HFFc6 (cell line): ENCODE measurements at places on chromosomes 5 and 9. TPM values are rescaled to one million over a fixed set of nuclear protein-coding genes. Genes with fewer than 3 reads are reported as not detected.

- H3K27me3 ChIP-seq: peaks cover 2% of the 10 kb centered on the region; the same call in 1 of the 2 replicates
- H3K4me3 ChIP-seq: peak overlapping the region; percentile 92; the same call in 1 of the 2 replicates
Measured at GRCh38 chr5:10351199-10351905, 2.1 kb upstream of the MARCHF6 start.

DNA sequence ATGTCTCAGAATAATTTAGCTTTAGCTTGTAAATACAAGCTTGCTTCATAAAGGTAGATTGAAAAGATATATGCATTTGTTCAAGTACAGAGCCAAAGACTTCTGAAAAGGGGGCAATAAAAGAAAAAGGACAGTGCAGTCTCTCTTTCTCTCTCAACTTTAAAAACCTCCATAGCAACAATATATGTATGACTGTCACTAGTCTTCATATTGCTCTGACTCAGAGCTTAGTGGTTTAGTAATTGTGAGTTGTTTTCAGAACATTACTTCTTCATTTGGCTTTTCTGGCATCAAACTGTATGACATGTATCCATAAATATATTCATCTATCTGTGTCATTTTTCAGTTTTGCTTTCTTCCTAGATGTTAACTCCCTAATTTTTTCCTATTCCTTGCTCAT lies 194.6 kb upstream of the KIF2A start:
- DNase-seq: no peak
- no peak overlapping the region for H3K4me3 ChIP-seq
- no peaks in the 10 kb centered on the region for H3K36me3 ChIP-seq
- peaks cover 3% of the 10 kb centered on the region for H3K27me3 ChIP-seq
- H3K4me1 ChIP-seq: no peaks in the 10 kb centered on the region
- H3K27ac ChIP-seq: no peak overlapping the region

- H3K27me3 ChIP-seq: peaks cover 7% of the 10 kb centered on the region
- DNase-seq: no peak
- H3K4me3 ChIP-seq: no peak overlapping the region
- no peak overlapping the region for H3K27ac ChIP-seq
- H3K4me1 ChIP-seq: no peaks in the 10 kb centered on the region
- no peaks in the 10 kb centered on the region for H3K36me3 ChIP-seq
Measured at GRCh38 chr5:109950634-109951033, 260.9 kb downstream of the MAN2A1 start.

CEP72 gene
- total RNA-seq: 3.5 to 4.5 TPM (median 3.9 TPM) in 3 replicates

GRCh38 chr9:135665795-135666189 lies 2.7 kb downstream of the LCN9 start:
- no peak for DNase-seq
- no peak overlapping the region for H3K27ac ChIP-seq
- H3K27me3 ChIP-seq: peaks cover 4% of the 10 kb centered on the region
- H3K4me3 ChIP-seq: no peak overlapping the region

GAS1 gene
- total RNA-seq: 5.0 to 7.8 TPM (median 7.6 TPM) in 3 replicates

CEL gene
- total RNA-seq: 0.39 to 0.60 TPM (median 0.41 TPM) in 3 replicates

- H3K4me3 ChIP-seq: no peak overlapping the region
- DNase-seq: no peak
- H3K27ac ChIP-seq: no peak overlapping the region
- peaks cover 1% of the 10 kb centered on the region; the same call in 1 of the 2 replicates for H3K27me3 ChIP-seq
- H3K36me3 ChIP-seq: no peaks in the 10 kb centered on the region
Measured at GRCh38 chr9:112581469-112582176, 95.0 kb downstream of the KIAA1958 start.

DNA sequence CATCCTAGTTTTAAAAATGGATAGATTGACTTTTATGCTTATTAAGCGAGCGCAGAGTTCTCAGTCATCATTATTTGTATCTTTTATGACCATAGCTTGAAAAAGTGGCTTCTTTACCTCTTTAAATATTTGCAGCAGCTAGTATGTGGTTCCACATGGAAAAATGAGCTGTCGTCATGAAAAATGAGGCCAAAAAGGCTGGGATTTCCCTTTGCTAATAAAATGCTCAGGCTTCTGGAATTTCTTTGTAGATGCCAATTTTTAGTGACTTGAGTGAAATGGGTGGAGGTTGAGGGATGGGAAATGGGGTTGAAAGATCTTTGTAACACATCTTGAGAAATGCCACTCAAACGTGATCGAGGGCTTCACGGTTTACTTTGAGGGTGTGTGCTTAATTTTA lies 35.2 kb downstream of the RAI14 start:
- H3K27ac ChIP-seq: peak overlapping the region; percentile 66
- DNase-seq: peak; percentile 36
- peaks cover 78% of the 10 kb centered on the region for H3K4me1 ChIP-seq
- H3K4me3 ChIP-seq: no peak overlapping the region

LCN2 gene
- not detected in 3 replicates for total RNA-seq

GRCh38 chr5:175285261-175285660 lies 158.7 kb downstream of the DRD1 start:
- H3K36me3 ChIP-seq: no peaks in the 10 kb centered on the region
- no peak overlapping the region for H3K4me3 ChIP-seq
- no peaks in the 10 kb centered on the region for H3K4me1 ChIP-seq
- no peak for DNase-seq
- no peak overlapping the region for H3K27ac ChIP-seq
- peaks cover 1% of the 10 kb centered on the region for H3K27me3 ChIP-seq

GRCh38 chr5:169435506-169436229 lies 134.7 kb upstream of the SLIT3 start:
- no peaks in the 10 kb centered on the region for H3K36me3 ChIP-seq
- H3K27me3 ChIP-seq: peaks cover 1% of the 10 kb centered on the region; the same call in 1 of the 2 replicates
- no peak overlapping the region for H3K4me3 ChIP-seq
- peak overlapping the region; percentile 36; the same call in 1 of the 2 replicates for H3K27ac ChIP-seq
- peak; percentile 18 for DNase-seq
- peaks cover 46% of the 10 kb centered on the region for H3K4me1 ChIP-seq

GRCh38 chr5:65927503-65928321 lies 1.3 kb downstream of the ERBIN start:
- H3K4me3 ChIP-seq: peak overlapping the region; percentile 94
- peaks cover 52% of the 10 kb centered on the region for H3K36me3 ChIP-seq
- peaks cover 4% of the 10 kb centered on the region for H3K27me3 ChIP-seq
- peak; percentile 70 for DNase-seq
- peak overlapping the region; percentile 96 for H3K27ac ChIP-seq

GFI1B gene
- not detected in 3 replicates for total RNA-seq

DNA sequence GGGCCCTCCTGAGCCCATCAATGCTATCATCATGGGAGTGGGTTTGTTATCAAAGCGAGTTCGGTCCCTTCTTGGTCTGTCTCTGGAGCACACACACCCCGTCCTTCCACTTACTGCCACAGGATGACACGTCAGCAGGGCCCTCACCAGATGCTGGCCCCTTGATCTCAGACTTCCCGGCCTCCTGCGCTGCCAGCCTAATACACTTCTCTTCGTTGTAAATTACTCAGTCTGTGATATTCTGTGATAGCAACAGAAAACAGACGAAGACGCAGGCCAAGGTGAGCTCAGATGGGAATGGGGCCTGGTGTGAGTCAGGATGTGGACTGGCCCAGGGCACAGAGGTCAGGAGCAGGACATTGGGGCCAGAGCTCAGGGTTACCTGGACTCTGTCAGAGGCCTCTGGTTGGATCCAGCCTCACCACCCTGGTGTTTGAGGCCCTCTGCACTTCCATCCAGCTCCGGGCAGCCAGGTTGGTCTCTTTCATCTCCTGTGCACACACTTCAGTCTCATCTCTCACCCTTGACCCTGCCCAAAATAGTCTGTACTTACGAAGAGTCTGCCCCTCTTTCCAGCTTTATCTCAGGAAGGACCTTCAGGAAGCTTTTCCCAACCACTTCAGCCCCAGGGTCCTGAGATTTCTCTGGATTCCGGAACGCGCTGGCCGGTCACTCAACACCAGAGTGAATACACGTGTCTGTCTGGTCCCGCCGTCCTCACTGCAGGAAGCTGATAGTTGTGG lies 26.0 kb upstream of the CNOT6 start:
- no peak overlapping the region for H3K27ac ChIP-seq
- H3K36me3 ChIP-seq: no peaks in the 10 kb centered on the region
- H3K4me1 ChIP-seq: no peaks in the 10 kb centered on the region; the same call in 1 of the 2 replicates

GRCh38 chr5:78717674-78718584 lies 69.4 kb upstream of the LHFPL2 start:
- no peaks in the 10 kb centered on the region for H3K36me3 ChIP-seq
- H3K27ac ChIP-seq: no peak overlapping the region
- peaks cover 32% of the 10 kb centered on the region for H3K4me1 ChIP-seq
- DNase-seq: no peak
- H3K4me3 ChIP-seq: no peak overlapping the region

DNA sequence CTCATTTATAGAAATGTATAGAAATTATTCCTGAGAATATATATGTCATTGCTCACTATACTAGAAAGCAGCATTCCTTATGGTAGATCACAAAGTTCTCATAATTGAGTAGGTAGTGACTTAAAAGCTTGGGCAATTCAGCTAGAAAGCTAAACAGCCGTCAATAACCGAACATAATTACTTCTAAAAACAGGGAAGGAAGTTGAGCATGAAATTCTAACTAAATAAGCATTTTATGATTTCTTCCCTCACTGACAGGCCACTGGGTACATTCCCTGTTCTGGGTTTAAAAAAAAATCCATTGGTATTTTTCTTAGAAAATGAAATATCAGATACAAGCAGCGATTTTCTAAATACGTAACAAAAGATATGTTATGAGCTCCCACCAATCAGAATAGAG lies 91.1 kb upstream of the DAB2 start:
- peaks cover 1% of the 10 kb centered on the region; the same call in 1 of the 2 replicates for H3K27me3 ChIP-seq
- DNase-seq: no peak
- no peak overlapping the region for H3K4me3 ChIP-seq
- peaks cover 9% of the 10 kb centered on the region; the same call in 1 of the 2 replicates for H3K36me3 ChIP-seq
- 0 out of 2 replicates have a peak overlapping the region, but pooled peaks have one; percentile 36 for H3K27ac ChIP-seq

ZNF300 gene
- 2.6 to 4.8 TPM (median 2.7 TPM) in 3 replicates for total RNA-seq

- no peaks in the 10 kb centered on the region for H3K36me3 ChIP-seq
- H3K4me3 ChIP-seq: no peak overlapping the region
- no peak overlapping the region for H3K27ac ChIP-seq
- H3K27me3 ChIP-seq: 0 out of 2 replicates have a peak, but pooled peaks cover 2% of the 10 kb centered on the region
Measured at GRCh38 chr5:131147258-131147657, 17.8 kb downstream of the HINT1 start.

- no peaks in the 10 kb centered on the region for H3K36me3 ChIP-seq
- no peak overlapping the region for H3K27ac ChIP-seq
- no peaks in the 10 kb centered on the region for H3K4me1 ChIP-seq
Measured at GRCh38 chr9:76297721-76298239, 96.4 kb downstream of the RFK start.

DNA sequence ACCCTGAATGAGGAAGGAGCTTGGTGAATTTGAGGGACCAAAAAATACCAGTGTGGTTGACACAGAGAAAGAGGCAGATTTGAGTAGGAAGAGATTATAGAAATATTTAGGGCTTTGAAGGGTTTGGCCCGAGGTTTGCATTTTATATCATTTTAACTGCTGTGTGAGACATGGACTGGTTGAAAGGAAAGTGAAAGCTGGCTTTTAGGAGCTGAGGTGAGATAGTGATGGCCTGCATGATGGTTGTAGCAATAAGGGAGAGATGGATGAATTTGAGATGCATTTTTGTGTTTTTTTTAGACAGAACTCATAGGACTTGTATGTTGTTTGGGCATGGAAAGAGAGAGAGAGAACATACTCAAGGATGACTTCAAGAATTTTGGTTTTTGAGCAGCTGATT lies 21.7 kb downstream of the FER start:
- no peak for DNase-seq
- no peak overlapping the region for H3K27ac ChIP-seq
- peaks cover 2% of the 10 kb centered on the region; the same call in 1 of the 2 replicates for H3K27me3 ChIP-seq
- H3K4me3 ChIP-seq: no peak overlapping the region; the same call in 1 of the 2 replicates
- peaks cover 13% of the 10 kb centered on the region for H3K36me3 ChIP-seq

SLC22A4 gene
- total RNA-seq: 12.6 to 13.3 TPM (median 12.9 TPM) in 3 replicates

GRCh38 chr9:28136113-28136512 lies 562.8 kb upstream of the C9orf72 start:
- no peak overlapping the region for H3K4me3 ChIP-seq
- no peak overlapping the region for H3K27ac ChIP-seq

DNA sequence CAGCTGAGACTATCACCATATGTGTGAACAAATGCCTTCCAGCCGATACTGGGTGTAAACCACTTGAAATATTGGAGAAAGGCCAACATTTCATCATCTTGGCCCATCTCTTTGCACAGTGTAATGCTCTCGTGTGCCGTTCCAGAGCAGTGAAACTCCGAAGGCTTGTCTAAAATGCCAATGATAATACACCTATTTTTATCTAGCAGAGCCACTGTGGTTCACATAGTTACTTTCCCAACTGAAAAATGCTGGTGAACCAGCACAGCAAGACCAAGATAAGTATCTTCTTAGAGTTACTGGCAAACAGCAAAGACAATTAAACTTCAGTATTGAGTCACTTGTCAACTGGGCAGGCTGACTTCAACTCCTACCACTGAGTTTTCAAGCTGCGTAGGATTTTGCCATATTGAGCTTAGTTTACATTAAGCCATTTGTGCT lies 379.9 kb upstream of the ACTBL2 start:
- DNase-seq: peak; percentile 91
- H3K4me1 ChIP-seq: peaks cover 49% of the 10 kb centered on the region
- H3K27ac ChIP-seq: peak overlapping the region; percentile 75
- H3K27me3 ChIP-seq: no peaks in the 10 kb centered on the region
- no peaks in the 10 kb centered on the region; the same call in 1 of the 2 replicates for H3K36me3 ChIP-seq

DNA sequence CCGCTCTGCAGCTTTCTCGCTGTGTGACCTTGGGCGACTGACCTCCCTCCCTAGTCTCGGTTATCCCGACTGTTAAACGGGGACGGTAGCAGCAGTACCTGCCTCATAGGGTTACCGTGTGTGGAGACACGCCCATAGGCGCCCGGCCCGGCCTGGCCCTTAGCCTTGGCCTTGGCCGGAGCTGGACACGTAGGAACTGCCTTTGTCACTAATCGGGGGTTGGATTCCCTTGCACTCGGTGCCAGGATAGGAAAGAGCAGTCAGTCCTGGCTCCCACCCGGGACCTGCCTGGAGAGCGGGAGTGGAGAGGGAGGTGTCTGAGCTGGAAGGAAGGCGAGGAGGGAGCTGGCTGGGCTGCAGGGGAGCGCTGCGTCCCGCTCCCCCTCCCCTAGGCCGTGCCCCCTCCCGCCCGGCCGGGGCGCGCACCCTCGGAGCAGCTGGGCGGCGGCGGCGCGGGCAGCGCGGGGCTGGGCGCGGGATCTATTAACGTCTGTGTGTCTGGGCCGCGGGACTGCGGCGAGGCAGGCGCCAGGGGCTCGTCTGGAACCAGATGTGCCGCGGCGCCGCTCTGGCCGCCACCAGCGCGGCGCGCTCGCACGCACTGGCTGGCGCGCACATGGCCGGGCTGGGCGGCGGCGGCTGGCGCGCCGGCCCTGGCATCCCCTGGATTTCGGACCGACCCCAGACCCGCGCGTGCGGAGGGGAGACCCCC lies 31.7 kb downstream of the PRRX2 start:
- peaks cover 4% of the 10 kb centered on the region; the same call in 1 of the 2 replicates for H3K27me3 ChIP-seq
- peaks cover 27% of the 10 kb centered on the region for H3K36me3 ChIP-seq
- DNase-seq: peak; percentile 63

GRCh38 chr5:56819060-56819881 lies 3.9 kb downstream of the MAP3K1 start:
- peak overlapping the region; percentile 7; the same call in 1 of the 2 replicates for H3K27ac ChIP-seq
- H3K27me3 ChIP-seq: peaks cover 2% of the 10 kb centered on the region; the same call in 1 of the 2 replicates
- DNase-seq: no peak
- no peaks in the 10 kb centered on the region for H3K36me3 ChIP-seq
- peaks cover 28% of the 10 kb centered on the region for H3K4me1 ChIP-seq
- H3K4me3 ChIP-seq: peak overlapping the region; percentile 46; the same call in 1 of the 2 replicates

GRCh38 chr5:138649316-138649720 lies 74.1 kb upstream of the HSPA9 start:
- H3K27ac ChIP-seq: no peak overlapping the region
- peaks cover 27% of the 10 kb centered on the region for H3K27me3 ChIP-seq
- no peak overlapping the region for H3K4me3 ChIP-seq
- H3K36me3 ChIP-seq: no peaks in the 10 kb centered on the region

ISOC1 gene
- 6.3 to 8.3 TPM (median 7.3 TPM) in 3 replicates for total RNA-seq

GRCh38 chr9:130756455-130757152 lies 63.0 kb downstream of the EXOSC2 start:
- no peak overlapping the region for H3K4me3 ChIP-seq
- peaks cover 19% of the 10 kb centered on the region for H3K4me1 ChIP-seq
- no peaks in the 10 kb centered on the region; the same call in 1 of the 2 replicates for H3K27me3 ChIP-seq
- no peak overlapping the region for H3K27ac ChIP-seq
